ENCODE measurements at places on chromosomes 1 and 21. TPM values are rescaled to one million over a fixed set of nuclear protein-coding genes. Genes with fewer than 3 reads are reported as not detected.
A peak's percentile ranks its signal among the peaks of the same experiment; 100 is the strongest.

Gene TPTE
- not detected for total RNA-seq

Gene FMO3
- not detected for total RNA-seq

Gene SH3GLB1
- 82.8 TPM for total RNA-seq

Gene ZNF593OS
- not detected for total RNA-seq

Gene LCE3E
- total RNA-seq = not detected

Gene EDN2
- total RNA-seq = not detected

Gene SELP
- total RNA-seq = 0.83 TPM

Gene APH1A
- 144 TPM for total RNA-seq

Gene PPIAL4G
- total RNA-seq = 0.86 TPM

GRCh38 chr21:41761211-41761933 is 5.5 kb downstream of the RIPK4 start:
- DNase-seq = no peak

DNA sequence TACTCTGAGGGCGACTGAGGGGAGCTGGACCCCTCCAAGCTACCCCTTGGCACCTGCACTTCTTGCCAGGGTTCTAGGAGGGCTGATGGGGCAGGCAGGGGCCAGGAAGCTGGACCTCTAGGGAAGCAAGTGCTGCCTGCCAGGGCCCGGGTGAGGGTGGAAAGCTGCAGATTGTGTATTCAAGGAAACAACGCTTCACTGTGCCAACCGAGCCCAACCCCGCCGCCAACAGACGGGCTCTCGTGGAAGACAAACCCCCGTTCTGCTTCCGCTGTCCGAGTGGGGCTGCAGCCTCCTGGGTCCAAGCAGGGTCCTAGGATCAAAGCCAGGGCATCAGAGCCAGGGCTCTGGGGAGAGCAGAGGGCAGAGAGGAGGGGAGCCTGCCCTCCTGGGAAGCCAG is 3.2 kb downstream of the EFHD2 start:
- DNase-seq = no peak

DNA sequence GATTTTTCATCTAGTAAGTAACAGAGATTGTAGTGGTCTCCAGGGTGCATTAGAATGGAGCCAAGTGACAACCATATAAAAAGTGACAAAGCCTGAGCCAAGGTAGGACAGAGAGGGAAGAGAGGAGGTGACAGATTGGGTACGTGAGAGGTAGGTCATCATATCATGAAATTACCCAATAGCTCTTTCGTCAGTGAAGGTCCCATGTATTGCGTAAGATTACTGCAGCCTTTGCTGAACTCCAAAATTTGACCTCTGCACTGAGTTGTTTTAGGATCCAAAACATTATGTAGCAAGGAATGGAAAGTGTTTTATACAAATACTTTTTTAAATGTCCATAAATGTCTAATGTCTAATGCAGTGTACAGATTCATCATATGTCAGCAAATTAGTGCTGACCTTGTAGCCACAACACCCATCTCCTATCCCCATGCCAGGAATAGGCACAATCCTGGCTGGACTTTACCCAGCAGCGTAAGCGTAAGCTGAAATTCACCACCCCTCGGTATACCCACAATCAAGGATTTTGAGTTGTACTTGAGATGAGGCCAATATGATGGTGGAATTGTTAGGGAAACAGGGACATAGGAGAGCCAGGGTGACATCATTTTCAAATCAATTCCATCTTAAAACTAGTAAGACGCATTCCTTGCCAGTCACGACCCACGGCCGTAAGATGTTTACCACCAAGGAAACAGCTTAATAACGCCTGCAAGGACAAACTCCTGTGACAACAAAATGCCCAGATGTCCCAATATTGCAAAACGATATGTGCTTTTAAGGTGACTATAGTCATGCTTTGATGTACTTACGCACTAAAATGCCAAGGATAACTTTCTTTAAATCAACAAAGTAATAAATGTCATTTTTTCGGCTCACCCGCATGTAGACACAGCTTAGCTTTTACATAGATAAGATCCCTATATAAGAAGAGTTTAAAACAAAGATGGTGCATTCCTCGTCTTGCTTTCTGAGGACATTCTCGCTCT is 38.1 kb upstream of the GREM2 start:
- DNase-seq = no peak

DNA sequence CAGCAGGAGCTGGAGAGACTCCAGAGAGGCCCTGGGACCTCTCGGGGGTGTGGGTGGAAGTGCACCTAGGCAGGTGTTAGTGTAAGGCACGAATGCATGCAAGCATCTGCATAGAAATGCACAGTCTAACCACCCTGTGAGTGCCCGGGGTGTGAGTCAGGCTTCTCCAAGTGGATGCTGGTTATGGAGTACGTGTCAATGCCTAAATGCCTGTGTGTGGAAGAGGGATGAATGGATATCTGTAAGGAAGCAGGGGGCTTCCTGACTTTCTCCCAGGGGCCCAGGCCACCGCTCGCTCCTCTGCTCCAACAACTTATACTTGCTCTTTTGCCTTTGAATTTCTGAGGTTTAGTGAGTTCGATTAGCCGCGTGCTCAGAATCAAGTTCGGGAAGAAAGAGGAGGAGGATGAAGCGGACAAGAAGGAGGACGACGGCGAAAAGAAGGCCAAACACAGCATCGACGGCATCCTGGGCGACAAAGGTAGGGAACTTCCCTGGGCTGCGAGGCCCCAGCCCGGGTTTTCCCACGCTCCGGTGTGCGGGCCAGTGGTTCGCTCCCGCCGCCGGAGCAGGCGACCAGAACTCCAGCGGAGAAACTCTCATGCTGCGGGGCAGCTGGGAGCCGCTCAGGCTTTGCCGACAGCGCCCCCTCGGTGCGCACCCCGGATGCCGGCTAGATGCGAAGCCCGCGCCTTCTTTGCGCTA is 5.4 kb downstream of the PAX7 start:
- no peak for DNase-seq

DNA sequence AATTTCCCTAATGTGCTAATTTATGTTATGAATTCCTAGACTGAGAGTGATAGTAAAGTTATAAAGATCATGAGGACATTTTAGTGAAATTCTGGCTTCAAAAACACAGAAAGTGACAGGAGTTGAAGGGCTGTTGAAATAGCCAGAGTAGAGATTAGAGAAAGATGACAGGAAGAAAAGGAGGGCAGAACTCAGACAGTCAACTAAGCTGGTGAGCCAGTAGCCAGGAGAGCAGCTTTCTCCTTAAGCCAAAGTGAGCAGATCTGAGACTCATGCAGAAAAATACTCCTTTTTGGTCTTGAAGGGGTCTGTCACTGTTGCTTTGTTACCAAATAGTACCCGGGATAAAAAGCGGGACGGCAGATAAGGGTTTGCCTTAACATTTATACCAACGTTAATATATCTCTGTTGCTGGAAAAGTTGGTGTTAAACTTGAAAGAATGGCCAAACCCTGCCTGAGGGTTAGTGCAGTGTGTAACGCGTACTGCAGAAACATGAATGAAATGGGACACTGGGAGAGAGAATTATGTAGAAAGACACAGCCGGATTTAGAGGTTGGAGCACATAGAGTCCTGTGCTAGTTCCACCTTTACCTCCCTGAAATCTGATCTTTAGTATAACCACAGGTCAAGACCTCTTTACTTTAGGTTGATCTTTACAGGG is 12.8 kb downstream of the AHCYL1 start:
- DNase-seq = no peak

DNA sequence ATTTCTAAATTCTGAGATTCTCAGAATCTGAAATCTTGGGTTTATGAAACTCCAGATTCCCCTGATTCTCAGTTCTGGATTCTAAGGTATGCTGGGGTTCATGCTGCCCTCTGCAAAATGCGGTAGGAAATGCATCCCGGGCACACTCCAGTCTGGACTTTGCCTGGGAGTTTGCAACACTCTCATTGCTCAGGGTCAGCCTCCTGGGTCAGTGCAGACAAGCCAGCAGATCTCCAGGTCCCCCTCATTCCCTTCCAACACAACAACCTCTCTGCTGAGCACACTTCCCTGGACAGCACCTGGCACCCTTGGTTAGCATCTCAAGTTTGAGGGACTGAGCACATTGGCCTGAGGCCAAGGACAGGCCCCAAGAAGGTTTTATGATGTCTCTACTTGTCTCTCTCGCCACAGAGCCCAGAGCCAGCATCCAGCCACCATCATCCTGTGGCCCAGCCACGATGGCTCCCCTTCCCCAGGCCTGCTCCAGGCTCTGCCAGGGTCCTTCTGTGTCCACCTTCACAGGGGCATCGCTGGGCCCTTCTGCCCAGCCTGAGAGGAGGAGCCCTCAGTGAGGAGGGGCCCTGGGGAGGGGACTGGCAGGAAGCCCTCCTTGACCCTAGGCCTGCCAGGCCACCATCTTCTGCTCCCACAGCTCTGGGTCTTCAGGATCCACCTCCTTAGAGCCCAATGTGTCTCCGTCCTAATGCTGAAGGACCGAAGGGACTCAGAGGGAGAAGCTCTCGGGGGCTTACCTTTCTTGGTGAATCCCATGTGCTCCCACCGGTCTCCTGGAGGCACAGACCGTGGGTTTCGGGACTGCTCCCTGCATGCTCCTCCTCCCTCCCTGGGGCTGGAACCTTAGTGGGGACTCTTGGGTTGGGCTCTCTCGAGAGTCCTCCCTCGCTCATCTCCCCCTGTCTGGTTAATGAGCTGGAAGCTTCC is 550.7 kb downstream of the PTPRU start:
- DNase-seq = no peak

DNA sequence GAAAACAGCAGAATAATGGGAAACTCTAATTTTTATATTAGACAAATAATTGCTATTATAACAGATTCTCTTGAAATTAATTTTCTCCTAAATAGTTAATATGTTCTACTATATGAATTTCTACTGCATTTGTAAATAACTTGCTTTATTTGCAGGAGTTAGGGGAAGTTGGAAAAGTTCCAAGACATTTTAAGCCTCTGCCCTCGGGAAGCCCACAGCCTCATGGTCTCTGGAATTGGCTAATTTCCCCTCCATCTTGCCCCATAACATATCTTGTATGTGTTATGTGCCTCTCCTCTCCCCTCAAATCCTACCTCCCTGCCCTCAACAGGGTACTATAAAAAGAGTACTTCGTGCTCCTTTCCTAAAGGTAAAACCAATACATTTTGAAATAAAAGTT is 271.4 kb upstream of the NR5A2 start:
- no peak for DNase-seq

- peak; percentile 62 for DNase-seq
These were observed 38.4 kb downstream of the TAS1R2 start for GRCh38 chr1:18820791-18821641.

GRCh38 chr1:240794046-240794843 is 182.3 kb upstream of the GREM2 start:
- no peak for DNase-seq

GRCh38 chr21:33362044-33362555 is 37.3 kb downstream of the IFNAR1 start:
- peak; percentile 74 for DNase-seq

GRCh38 chr1:88168126-88168525 is 515.9 kb upstream of the PKN2 start:
- DNase-seq = no peak

DNA sequence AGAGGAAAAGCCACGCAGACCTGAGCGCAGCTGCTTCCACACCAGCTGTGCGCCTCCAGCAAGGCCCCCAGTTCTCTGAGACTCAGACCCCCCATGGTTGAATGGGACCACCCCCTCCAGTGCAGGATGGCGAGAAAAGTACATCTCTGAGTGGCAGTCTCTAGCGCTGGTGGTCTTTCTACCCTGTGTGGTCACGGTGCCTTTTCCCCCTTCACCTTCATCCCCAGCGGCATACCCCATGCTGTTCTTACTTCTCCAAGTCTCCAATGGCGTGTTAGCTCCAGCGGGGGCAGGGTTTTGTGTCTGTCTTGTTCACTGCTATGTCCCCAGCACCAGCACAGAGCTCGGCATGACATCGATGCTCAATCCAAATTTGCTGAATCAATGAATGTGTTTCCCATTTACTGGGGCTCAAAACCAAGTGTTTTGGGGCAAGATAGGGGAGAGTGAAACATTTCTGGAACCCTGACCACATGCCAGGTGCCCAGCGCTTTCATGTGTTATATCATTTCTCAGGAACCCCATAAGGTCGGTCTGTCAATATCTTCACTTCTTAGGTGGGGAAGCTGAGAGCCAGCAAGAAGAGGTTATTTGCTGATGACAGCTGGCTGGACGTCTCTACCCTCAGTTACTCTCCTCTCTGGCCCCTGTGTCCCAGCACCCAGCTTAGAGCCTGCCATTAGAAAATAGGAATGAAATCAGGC is 959 bp upstream of the SDC3 start:
- DNase-seq = no peak

DNA sequence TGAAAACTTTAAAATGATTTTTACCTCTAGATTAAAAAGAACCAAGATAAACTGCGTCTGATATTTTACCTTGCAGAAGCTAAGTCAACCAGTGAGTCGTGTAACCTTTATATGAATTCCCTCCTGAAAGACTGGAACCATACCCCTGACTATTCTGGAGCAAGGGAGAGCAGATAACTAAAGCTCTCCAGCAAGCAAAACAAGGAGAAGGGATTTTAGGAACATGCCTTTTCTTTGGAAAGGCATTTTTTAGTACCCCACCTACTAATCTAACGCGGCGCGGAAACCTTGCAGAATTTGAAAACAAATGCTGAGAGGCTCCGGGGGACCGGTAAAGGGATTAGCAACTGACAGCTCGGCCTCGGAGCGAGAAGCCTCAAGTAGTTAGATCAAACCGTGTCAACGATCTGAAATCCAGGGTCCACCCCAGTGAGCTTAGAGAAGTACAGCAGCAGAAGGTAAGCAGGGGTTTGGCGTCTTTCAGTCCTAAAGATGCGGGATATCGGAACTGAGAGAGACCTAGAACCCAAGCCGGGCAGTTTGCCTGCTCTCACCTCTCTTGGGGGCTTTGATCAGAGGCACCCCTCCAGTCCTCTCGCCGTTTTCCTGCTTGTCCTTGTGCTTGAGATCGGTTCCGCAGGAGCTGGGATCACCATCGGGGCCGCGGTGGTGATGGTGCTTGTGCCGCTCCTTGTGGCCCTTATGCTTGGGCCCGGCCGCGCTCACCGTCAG is 954 bp downstream of the RSBN1 start:
- DNase-seq = peak; percentile 33

DNA sequence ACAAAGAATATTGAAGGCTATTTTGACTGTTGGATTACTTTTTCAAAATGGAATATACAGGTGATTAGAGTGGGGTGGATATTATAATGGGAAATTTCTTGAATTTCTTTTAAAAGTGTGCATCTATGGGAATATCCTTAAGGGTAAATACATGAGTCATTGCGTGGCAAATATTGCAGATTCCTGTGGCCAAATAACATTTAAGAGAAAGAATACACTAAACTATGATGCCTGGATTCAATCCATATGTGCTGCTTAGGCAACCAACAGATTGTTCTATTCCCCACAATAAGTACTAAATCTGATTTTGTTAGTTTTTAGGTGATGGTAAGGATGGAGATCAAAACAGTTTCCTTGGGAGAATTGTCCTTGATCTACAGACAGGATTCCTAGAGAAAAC is 119.5 kb downstream of the HMCN1 start:
- DNase-seq = no peak

GRCh38 chr1:243475966-243476365 is 220.1 kb downstream of the SDCCAG8 start:
- no peak for DNase-seq
